ENCODE measurements at places on chromosomes 7 and 10. TPM values are rescaled to one million over a fixed set of nuclear protein-coding genes. Genes with fewer than 3 reads are reported as not detected.

IFIT1 gene
- total RNA-seq, result 3.7 TPM

VWA2 gene
- 2.2 TPM for total RNA-seq

ANKRD7 gene
- 1.7 TPM for total RNA-seq

PDGFA gene
- total RNA-seq, result 19.7 TPM

PON3 gene
- total RNA-seq, result under 0.01 TPM

CACNB2 gene
- 6.9 TPM for total RNA-seq

DEPP1 gene
- total RNA-seq, result 3.4 TPM

TLL2 gene
- total RNA-seq, result 0.25 TPM

LIPJ gene
- total RNA-seq, result 0.74 TPM

FFAR4 gene
- not detected for total RNA-seq

IFIT3 gene
- 4.4 TPM for total RNA-seq

FAM24A gene
- not detected for total RNA-seq

UBN2 gene
- 18.9 TPM for total RNA-seq

SCIN gene
- total RNA-seq, result 0.98 TPM

CHST3 gene
- total RNA-seq, result 5.4 TPM

MMRN2 gene
- total RNA-seq, result 5.2 TPM

DNAJC9 gene
- 44.5 TPM for total RNA-seq

NRG3 gene
- 14.0 TPM for total RNA-seq

SEMA4G gene
- total RNA-seq, result 14.8 TPM

ANKIB1 gene
- total RNA-seq, result 87.0 TPM

HHEX gene
- total RNA-seq, result 2.0 TPM

LIPK gene
- total RNA-seq, result not detected

PALD1 gene
- total RNA-seq, result 4.9 TPM

ATRNL1 gene
- total RNA-seq, result 353 TPM

SPDYE1 gene
- not detected for total RNA-seq

EPDR1 gene
- total RNA-seq, result 11.6 TPM

FAM25A gene
- total RNA-seq, result not detected

KLHDC10 gene
- total RNA-seq, result 61.0 TPM

TMEM196 gene
- 12.0 TPM for total RNA-seq

PDLIM1 gene
- total RNA-seq, result 2.0 TPM

FAM25G gene
- total RNA-seq, result not detected

AGR2 gene
- 0.49 TPM for total RNA-seq

SPDYE9 gene
- 0.49 TPM for total RNA-seq

MSMB gene
- not detected for total RNA-seq

WDR86 gene
- 51.1 TPM for total RNA-seq

DNAJC12 gene
- 3.9 TPM for total RNA-seq

MYOZ1 gene
- total RNA-seq, result not detected

SLC18A3 gene
- total RNA-seq, result not detected

JMJD1C gene
- total RNA-seq, result 169 TPM

OR2A2 gene
- total RNA-seq, result not detected

NEURL1 gene
- total RNA-seq, result 26.8 TPM

PTPRN2 gene
- total RNA-seq, result 47.7 TPM

PRSS37 gene
- total RNA-seq, result not detected

CNPY1 gene
- 0.74 TPM for total RNA-seq

VWDE gene
- total RNA-seq, result 0.25 TPM

FANK1 gene
- total RNA-seq, result 1.5 TPM

TMEM273 gene
- 1.2 TPM for total RNA-seq

ZNF425 gene
- total RNA-seq, result 4.4 TPM

LIPN gene
- 0.25 TPM for total RNA-seq

PSD gene
- 99.6 TPM for total RNA-seq

FEZF1 gene
- 0.25 TPM for total RNA-seq

INPP5F gene
- total RNA-seq, result 123 TPM
